Hematopoietic multipotent progenitor cell treated with erythropoietin and hydrocortisone succinate and interleukin-3 and kit ligand, for 4 days (in vitro differentiated cells): ENCODE measurements at places on chromosomes 2 and 18.

DNA sequence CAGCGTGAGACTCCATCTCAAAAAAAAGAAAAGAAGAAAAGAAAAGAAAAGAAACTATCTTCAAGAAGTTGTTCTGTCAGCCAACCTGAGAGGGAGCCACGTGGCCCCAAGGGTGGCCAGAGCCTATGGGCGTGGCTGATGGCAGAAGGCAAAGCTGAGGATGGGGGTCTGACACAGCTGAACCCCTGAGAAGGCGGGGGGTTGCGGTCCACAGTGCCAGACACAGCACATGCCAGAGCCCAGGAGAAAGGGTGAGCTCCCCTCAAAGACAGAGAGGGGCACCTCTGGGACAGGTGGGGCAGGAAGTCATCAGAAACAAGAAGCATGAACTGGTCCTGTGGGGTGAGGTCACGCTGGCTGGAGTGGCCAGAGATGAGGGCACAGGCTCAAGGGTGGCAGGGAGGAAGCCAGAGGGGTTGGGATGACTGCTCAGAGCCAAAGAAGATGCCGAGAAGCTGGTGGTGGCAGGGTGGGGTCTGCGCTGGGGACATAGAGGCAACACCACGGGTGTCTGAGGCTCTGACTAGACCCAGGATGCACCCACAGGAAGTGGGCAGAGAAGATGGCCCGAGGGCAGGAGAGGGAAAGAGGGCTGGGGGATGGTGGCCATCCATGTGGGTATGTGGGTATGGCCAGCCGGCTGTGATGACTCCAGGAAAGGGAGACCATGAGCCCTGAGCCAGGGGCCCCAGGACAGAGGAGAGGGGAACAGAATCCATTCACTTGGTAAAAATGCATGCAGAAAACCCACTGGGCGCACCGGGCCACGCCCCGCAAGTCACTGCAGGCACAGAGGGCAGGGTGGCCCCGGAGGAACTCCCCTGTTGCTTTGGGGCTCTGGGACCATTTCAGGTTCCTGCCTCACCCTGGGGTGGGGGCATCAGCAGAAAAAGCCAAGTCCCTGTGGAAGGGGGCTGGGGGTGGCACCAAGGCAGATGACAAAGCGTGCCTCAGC is 8.4 kb downstream of the KIF1A start:
- no peak for DNase-seq

GRCh38 chr2:21369787-21370186 is 246.0 kb downstream of the TDRD15 start:
- DNase-seq: no peak

GRCh38 chr18:25832001-25832604 is 258.3 kb downstream of the SS18 start:
- DNase-seq: peak; percentile 58

- DNase-seq: peak; percentile 19
Measured at GRCh38 chr2:121044412-121044811, 240.6 kb downstream of the TFCP2L1 start.

DNA sequence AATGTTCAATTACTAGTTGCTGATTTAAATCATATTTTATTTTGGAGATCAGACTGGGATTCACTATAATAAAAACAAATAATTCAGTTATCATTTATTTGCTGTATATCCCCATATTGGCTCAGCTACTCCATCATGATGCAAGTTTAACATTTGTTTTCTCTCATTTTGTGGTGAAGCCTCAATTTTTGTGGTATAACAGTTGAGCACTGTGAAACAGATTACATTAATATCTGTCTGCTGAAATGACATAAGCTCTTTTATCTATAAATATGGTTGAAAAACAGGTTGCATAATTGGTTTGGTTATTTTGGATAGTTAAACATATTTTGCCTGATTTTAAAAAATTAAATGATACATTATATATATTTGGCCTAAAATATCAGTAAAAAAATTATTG is 67.7 kb downstream of the DPP4 start:
- peak; percentile 77 for DNase-seq

GRCh38 chr18:6633310-6633709 is 96.2 kb upstream of the ARHGAP28 start:
- DNase-seq: no peak

DNA sequence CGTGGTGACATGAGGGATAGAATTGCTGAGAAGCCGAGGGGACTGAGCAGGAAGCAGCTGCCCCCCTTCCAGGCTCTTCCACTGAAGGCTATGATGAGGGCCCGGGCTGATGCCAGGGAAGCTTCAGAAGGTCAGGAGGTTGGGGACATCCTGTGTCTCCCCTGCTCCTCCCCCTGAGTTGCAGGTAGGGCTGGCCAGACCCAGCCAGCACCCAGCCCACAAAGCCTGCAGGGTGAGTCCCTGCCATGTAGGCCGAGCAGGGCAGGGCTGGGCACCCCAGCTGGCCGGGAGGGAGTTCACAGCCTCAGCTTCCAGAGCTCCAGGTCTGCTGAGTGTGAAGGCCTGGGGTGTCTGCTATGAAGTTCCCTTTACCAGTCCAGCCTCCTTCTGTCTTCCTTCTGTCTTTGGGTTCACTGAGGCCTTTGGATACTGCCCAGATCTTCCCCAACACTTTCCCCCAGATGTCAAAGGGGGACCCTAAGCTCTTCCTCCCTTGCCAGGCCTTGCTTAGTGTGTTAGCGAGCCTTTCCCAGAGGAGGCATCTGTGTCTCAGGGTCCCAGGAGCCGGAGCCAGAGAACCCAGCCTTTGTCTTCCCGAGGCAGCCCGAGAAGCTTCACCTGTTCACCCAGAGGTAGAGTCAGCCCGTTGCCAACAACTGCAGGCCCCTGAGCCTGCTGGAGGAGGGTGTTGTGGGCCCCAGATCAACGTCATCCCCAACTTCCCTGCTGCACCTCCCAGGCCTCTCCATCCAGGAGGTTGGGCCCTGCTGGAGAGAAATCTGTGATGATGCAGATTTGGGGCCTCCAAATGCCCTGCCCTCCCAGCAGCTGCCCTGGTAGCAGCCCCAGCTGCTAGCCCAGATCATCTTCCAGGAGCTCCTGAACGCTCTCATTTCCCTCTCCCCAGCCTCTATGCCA is 3.6 kb upstream of the NCL start:
- DNase-seq: no peak

DNA sequence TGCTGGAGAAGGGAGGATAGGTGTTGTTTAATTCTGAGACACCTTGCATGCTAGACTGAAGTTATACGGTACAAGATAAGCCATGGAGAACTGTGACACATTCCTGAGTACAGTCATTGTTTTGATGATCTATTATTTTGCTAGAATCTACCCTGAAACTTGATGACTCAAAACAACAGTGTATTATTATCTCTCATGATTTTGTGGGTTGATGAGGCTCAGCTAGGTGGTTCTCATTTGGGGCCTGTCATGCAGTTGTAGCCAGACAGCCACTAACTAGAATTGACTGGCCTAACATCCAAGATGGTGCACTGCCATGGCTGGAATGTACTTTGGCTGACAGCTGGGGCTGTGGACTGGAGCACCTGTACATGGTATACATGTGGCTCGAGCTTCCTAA is 5.4 kb upstream of the IL1R1 start:
- DNase-seq: no peak

GRCh38 chr2:33835911-33836310 is 236.8 kb upstream of the FAM98A start:
- DNase-seq: no peak

- peak; percentile 41 for DNase-seq
Measured at GRCh38 chr2:241836292-241836691, 22.4 kb downstream of the PDCD1 start.

DNA sequence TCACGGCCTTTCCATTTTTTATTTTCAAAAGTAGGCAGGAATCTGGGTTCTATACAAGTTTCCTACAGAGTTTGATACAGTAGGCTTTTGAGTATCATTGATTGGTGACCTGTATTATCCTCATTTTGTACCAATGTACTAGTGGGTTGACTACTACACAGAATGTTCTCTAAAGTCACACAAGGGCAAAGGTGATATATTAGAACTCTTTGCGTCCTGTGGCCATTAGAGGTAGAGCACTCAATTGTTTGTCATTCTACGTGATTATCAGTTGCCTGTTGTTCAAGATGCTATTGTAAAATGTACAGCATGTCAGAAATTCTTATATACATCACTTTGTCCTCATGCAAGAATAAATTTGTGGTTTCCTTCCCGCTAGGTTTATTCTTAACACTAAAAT is 24.8 kb downstream of the WDR75 start:
- DNase-seq: no peak

DNA sequence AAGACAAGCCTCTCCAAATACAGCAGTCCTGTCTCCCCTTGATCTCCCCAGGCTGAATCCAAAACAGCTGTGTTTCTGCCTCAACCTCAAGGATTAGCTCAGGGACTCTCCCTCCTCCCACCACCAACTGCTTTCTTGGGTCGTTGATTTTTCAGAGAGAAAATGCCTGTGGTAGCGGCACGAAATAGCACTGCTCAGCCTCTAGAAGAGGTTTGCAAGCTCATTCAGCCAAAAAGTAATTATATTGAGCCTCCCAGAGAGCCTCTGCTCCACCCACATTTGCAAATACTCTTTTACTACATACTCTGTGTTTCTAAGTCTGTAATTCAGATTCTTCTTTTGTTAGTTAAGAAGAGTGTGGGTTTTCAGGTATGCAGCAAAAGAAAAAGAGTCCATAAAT is 396.4 kb upstream of the TNP1 start:
- DNase-seq: no peak

- no peak for DNase-seq
Measured at GRCh38 chr2:709138-709765, 32.0 kb upstream of the TMEM18 start.

GRCh38 chr2:111618978-111619902 is 264.8 kb downstream of the ANAPC1 start:
- peak; percentile 59 for DNase-seq

DNA sequence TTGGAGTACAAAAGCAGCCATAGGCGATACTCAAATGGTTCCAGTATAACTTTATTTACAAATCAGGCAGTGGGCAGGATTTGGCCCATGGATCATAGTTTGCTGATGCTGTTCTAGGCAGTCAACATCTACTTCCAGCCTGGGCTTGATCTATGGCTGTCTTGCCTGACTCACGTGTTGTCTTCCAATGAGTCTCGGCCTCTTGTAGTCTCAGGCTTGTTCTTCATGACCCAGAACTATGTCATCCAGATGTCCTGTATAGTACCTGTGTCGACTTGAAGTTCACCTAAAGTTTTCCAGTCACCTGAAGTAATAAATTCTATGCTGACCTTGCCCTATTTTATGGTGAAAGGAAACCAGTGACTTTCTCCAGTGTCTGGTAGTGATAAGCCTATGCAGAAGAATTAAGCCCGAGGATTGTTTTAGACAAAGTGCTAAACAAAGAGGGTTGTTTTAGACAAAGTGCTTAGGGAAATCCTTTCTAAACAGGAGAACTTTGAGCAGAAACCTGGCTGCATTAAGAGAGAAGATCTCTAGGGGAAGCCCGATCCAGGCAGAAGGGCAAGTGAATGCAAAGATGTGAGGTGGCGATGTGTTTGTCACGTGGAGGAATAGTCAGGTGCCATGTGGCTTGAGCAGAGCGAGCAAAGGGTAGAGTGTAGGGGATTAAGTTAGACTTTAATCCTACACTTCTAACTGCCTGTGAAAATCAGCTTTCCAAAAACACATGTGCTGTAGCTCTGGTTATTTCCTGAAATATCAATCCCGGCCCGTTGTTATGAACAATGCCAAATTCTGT is 8.5 kb upstream of the THNSL2 start:
- DNase-seq: no peak

DNA sequence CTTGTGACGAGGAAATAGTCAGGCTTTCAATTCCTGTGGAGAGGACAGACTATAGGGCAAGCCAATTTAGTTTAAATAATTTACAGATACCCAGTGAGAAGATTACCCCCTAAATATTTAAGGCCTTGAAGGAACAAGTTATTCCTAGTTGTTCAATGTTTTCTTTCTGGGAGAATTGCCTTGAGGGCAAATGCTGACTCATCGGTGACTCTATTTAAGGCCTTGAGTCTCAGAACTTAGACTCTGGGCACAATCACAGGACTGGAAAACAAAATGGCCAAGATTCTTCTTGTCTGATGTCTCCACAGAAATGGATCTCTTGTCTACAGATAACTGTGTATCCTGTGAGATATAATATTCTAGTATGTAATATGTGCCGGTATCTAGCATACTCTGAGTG is 467.1 kb downstream of the SUCLG1 start:
- DNase-seq: no peak

GRCh38 chr18:70058916-70059315 is 111.2 kb upstream of the CD226 start:
- no peak for DNase-seq

DNA sequence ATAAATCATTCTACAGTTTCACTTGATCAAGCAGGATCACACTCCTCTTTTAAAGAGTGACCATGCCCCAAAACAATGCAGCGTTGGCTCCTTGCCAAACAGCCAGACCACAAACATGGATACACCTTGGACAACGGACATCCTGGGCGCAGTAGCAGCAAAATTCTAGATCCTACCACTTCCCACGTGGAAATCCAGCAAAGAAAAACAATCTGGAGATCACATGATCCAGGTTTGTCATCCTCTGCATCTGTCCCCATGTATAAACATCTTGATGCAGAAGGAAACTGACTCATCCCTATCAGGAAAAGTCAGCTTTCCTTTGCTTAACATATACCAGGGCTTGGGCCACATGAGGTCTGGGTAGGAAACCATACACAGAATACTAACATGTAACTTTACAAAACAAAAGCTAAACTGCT is 53.1 kb downstream of the ZNF521 start:
- DNase-seq: peak; percentile 93

DNA sequence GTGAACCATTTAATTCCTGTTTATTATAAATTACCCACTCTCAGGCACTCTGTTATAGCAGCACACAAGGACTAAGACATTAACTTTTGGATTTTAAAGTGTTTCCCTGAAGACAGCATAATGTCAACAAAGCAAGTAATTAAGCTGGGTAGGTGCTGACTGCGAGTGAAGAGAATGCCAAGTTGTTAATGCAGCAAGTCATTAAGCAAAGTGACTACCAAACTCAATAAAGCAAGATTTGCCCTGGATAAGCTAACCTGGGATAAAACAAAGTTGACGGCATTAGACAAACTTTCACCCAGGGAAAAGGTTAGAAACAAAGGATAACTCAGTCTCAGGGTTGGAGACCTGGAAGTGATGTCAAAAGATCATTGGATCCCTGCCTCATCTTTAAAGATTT is 28.4 kb upstream of the NABP1 start:
- no peak for DNase-seq

DNA sequence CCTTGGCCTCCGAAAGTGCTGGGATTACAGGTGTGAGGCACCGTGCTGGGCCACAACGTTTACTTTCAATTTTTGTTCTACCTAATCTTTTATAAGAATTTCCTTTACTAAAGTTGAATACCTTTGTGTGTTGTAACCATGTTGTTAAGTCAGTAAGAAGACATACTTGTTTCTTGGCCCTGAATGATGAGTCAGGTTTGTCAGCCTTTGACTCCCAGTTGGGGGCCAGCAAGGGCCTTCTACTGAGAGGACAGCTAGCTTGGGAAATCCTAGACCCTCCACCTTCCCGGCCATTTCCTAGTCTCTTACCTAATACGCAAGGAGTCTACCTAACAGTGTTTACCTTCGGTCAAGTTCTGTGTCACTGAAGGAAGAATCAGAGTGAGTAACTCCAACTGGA is 22.7 kb downstream of the MTHFD2 start:
- no peak for DNase-seq

GRCh38 chr2:198309673-198310280 is 505.4 kb downstream of the PLCL1 start:
- DNase-seq: peak; percentile 79

- DNase-seq: no peak
Measured at GRCh38 chr18:33802955-33803354, 224.9 kb downstream of the ASXL3 start.
